Amniotic epithelial cell (primary cell): ENCODE measurements at places on chromosomes 2 and 18.

DNA sequence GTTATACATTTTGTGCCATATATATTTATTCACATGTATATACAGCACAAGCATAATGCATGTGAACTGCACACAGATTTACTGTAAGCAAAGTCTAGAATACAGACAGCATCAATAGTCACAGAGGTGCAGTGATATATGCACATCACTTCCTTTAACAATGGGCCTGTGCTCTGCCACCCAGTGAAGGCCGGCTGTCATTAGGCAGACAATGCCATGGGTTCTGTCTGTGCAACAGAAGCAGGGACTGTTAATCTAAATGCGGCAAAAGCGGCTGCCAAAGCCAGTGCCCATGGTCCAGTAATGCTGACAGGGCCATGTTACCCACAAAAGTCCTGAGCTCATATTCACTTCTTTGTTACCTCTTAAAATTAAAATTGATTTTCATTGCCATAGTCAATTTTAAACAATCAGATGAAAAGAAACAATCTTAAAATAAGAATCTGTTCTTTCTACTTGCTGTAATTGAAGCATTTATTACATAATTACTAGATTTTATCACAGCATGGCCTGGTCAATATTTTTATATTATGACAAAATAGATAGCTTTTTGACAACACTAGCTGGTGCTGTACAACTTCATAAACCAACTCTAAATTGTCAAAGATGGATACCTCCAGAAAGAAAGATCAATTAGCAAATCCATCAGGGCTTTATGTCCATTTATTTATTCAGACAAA is 232.0 kb downstream of the STK39 start:
- no peak for DNase-seq

DNA sequence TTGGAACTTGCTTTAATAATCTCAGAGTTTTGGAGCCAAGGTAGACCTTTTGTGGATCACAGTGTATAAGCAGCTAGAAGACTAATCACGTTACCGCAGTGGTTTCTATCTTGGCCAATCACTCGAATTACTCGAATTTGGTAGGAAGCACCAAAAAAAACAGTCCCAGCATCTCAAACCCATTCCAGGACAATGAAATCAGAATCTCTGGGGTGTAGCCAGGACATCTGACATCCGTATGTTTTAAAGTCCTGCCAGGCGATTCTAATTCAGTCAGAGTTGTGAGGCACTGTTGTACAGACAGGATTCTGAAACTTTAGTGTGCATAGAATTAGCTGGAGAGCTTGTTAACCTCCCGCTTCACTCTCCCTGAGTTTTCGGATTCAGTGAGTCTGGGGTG is 30.8 kb downstream of the GRHL1 start:
- no peak for DNase-seq

- peak; percentile 73 for DNase-seq
These were observed 50.0 kb downstream of the GPD2 start for GRCh38 chr2:156486147-156486546.

GRCh38 chr2:73307720-73308119 is 14.4 kb upstream of the EGR4 start:
- DNase-seq: no peak

GRCh38 chr2:10620481-10620880 is 69.3 kb downstream of the NOL10 start:
- peak; percentile 95 for DNase-seq

DNA sequence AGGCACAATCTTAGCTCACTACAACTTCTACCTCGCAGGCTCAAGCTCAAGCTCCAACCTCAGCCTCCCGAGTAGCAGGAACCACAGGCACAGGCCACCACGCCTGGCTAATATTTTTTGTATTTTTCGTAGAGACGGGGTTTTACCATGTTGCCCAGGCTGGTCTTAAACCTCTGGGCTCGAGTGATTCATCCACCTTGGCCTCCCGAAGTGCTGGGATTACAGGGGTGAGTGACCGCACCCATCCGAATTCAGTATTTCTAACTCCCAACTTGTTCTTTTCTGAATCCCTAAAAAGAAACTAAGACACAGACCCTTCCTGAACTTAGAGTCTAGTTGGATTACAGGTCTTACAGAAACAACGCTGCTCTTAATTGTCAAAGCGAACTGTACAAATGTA is 32.3 kb upstream of the ACSL3 start:
- no peak for DNase-seq

DNA sequence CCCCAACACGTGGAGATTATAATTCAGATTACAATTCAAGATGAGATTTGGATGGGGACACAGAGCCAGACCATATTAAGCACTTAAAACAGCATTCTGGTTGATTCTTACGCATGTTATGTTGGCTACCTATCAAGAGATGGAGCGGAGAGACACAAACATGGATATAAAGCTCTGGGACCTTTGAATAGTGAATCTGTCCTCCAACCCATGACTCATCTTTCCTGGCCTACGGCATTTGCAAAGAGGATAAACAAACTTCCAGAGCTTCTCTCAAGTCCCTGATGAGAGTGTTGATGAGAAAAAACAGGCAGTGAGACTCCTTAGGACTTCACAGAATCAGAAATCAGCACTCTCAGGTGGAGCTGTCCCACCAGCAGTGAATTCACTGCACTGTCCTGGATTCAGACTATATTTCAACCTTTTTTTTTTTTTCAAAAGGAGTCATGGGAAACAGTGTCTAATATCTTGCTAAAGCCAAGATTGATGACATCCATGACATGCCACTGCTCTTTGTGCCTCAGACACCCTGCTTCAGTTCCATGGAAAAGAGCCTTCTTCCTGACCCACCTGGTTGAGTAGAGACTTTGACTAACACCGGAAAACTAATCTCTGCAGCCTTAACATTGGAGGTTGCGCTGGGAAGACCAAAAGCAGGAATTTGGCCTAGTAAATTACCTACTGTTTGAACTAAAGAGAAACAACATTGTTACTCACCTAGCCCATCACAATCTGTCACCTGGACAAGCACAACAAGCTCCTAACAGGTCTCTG is 62.1 kb upstream of the NPAS2 start:
- DNase-seq: peak; percentile 93

DNA sequence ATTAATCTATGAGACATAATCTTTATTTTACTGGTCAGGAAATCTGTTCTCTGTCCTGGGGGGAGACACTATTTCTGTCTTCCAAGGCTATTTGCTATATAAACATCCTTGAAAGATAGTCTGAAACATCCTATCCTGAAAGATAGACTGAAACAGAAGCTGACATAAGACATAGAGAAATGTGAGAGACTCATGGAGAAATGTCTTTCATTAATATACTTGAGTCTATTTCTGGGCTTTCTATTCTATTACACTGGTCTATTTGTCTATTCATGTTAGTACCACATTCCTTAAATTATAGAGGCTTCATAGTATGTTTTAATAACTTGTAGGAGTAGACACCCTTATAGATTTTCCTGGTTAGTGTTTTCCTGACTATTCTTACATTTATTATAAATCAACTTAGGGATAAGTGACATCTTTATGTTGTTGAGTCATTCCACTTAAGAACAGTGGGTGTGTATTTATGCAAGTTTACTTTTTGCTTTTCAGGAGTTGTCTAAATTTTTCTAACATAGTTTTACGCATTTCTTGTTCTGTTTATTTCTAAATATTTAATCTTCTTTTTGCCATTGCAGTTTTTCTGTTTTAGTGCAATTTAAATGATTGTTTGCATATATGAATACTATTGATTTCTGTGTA is 244.9 kb upstream of the ZSWIM2 start:
- no peak for DNase-seq

DNA sequence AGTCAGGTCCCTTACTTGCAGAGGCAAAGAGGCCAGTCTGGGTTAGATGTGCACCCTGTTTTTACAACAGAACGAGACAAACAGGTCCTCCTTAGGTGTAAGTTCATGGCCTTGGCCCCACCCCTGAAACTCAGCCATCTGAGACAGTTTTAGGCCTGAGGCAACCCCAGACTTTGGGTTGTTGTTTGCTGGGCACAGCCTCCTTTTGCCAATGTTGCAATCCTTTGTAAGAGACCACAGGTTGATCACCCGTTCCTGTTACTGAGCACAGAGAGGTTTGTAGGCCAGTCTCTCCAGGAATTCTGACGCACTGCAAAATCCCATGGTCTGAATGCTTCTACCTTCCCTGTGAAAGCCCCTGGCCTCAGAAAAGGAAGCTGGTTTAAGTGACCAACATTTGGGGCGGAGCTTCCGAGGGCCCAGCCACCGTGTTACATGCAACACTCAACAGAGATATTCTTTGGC is 15.5 kb upstream of the IL1RN start:
- DNase-seq: no peak

- DNase-seq: peak; percentile 69
These were observed 33.1 kb downstream of the IRS1 start for GRCh38 chr2:226766352-226767055.

GRCh38 chr2:128306931-128307460 is 11.7 kb downstream of the HS6ST1 start:
- DNase-seq: no peak

- DNase-seq: peak; percentile 44
These were observed 28.1 kb downstream of the USP37 start for GRCh38 chr2:218540015-218540414.

GRCh38 chr2:236919209-236919608 is 166.5 kb upstream of the COPS8 start:
- peak; percentile 51 for DNase-seq

DNA sequence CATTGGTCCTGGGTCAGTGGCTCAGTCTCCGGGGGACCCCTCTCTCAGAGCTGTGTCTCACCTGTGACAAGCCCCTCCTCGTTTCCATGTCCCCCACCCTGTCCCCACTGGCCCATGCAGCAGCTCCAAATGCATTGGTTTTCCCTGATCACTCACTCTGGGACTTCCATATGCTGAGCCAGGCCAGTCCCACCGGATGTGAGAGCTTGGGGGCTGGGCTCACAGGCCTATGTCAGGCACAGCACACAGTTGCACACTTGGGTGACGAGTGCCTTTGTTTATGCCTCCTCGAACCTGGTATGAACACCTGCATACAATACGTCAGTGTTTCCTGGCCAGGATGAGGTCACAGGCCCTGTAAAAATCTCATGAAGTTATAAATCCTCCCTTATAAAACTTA is 232.5 kb downstream of the TFCP2L1 start:
- DNase-seq: no peak

GRCh38 chr2:200509612-200510433 is at the start of gene KCTD18:
KCTD18 (minus strand) TSS chr2:200510068; CDS start chr2:200507016, 3,052 bp downstream.
- DNase-seq: peak; percentile 82

DNA sequence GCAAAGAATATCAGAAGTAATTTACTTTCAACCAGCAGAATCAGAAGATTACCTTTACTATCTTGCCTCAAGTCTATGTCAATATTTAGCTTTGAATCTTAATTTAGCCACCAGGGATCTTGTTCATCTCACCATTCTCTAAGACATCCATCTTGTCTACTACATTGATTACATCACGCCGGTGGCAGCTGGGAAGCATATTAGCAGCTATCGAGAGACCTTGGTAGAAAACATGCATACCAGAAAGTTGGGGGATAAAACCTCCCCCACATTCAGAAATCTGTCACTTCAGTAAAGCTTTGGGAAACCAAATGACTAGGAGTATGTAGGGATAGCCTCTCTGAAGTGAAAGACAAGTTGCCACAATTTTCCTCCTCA is 703.8 kb upstream of the FSHR start:
- no peak for DNase-seq

- DNase-seq: peak; percentile 50
These were observed 133.9 kb downstream of the TTC32 start for GRCh38 chr2:19767899-19768298.

- DNase-seq: no peak
These were observed 15.5 kb upstream of the SLC20A1 start for GRCh38 chr2:112630268-112630667.
